GM12892 (cell line): ENCODE measurements at places on chromosomes 11 and 22.

- DNase-seq = peak; percentile 80
Measured at GRCh38 chr11:65524741-65525545, at the start of gene SCYL1. SCYL1 (plus strand) TSS chr11:65525083; CDS start chr11:65525154, 71 bp downstream.

DNA sequence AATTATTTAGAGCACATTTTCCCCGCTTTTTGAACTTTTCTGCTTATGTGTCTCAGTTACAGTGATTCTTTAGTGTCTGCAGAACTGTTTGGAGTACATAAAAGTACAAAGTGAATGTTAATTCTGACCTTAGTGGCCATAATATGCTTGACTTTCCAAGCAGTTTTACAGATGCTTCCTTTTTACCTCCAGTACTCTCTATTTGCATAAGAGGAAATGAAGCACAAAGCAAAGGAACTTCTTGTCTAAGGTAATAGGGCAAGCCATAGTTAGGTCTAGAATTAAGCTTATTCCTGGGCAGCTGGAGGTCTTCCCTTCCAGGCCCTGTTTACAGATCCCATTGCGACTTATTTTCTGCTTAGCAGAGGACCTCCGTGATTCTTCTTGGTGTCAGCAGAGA is 3.6 kb downstream of the GTPBP1 start:
- no peak for DNase-seq

DNA sequence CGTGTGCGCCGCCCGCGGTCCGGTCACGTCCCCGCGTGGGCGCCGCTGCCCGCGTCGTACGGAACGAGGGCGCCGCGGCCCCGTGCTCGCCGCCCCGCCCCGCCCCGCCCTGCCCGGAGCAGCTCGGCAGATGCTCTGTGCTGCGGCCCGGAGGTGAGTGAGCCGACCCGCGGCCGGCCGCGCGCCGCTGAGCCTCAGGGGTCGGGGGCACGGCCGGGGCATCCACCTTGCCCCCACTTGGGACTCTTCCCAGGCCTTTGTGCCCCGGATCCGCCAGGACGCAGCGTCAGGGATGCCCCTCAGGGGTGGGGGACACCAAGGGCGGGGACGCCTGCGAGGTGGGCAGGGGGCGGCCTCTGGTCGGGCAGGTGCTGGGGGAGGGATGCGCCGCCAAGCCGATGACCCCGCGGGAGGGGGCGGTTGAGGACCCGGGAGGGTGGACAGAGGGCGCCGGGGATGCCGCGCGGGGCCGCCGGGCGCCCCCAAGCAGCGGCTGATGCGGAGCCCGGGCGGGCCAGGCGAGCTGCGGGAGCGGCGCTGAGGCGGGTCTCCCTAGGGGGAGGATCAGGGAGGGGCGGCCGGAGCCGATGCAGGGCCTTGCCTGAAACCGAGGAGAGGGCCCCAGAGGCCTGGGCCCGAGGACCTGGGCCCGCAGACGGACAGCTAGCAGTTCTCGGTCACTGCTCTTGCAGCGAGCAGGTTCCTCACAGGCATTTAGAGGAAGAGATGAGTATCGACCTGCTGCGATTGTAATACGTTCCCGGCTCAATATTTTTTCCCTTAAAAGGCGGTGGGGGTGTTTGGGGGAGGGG is at the start of gene GNAZ:
GNAZ (plus strand) TSS at position 102 of the 812 bp plus-strand sequence. CDS start 25,177 bp downstream, outside the sequence.
- DNase-seq = no peak

GRCh38 chr11:124732230-124732629 is 7.5 kb upstream of the NRGN start:
- DNase-seq = no peak

DNA sequence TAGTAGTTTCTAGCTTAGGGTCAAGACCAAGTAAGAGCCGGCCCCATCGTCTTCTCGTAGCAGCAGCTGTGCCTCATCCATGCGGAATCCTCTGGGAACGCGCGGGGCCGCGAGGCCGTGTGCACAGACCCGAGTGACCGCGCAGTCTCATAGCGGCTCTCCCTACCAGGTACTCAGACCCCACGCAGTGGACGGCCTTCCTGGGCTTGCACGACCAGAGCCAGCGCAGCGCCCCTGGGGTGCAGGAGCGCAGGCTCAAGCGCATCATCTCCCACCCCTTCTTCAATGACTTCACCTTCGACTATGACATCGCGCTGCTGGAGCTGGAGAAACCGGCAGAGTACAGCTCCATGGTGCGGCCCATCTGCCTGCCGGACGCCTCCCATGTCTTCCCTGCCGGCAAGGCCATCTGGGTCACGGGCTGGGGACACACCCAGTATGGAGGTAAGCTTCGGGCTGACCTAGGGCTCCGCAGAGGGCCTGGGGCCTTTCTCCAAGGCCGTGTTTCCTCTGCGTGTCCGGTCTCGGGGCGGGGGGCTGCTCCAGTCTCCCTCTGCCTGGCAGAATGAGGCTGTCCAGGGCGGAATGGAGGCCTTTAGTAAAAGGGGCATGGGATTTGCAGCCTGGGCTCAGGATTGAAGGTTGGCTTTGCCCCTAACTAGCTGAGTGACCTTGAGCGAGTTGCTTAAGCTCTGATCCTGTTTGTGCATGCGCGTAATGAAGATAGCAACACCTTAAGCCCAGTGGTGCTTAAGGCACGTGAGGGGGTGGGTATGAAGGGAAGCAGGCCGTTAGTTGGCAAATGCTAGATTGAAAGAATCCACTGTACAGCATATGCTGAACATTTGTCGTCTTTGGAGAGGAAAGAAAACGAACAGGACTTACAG is 48.9 kb downstream of the ST14 start:
- no peak for DNase-seq

- DNase-seq = peak; percentile 89
Measured at GRCh38 chr11:47394322-47395222, 13.8 kb upstream of the SLC39A13 start.

DNA sequence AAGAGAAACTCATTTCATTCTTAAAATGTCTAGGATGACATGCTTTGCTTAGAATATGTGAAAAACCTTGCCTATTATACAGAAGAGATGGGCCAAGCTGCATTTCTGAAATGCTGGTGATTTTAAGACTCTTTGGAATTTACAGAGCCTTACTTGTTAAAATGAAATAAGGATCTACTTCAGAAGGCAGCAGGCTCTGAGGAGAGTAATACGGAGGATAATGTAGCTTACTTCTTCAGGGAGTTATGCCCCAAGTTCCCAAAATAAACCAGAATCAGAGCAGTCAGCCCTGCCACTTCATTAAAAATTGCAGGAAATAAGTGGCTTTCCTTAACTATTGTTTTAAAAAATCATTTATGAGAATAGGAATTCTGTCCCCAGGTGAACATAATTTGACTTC is 1000.3 kb upstream of the RAG2 start:
- no peak for DNase-seq

DNA sequence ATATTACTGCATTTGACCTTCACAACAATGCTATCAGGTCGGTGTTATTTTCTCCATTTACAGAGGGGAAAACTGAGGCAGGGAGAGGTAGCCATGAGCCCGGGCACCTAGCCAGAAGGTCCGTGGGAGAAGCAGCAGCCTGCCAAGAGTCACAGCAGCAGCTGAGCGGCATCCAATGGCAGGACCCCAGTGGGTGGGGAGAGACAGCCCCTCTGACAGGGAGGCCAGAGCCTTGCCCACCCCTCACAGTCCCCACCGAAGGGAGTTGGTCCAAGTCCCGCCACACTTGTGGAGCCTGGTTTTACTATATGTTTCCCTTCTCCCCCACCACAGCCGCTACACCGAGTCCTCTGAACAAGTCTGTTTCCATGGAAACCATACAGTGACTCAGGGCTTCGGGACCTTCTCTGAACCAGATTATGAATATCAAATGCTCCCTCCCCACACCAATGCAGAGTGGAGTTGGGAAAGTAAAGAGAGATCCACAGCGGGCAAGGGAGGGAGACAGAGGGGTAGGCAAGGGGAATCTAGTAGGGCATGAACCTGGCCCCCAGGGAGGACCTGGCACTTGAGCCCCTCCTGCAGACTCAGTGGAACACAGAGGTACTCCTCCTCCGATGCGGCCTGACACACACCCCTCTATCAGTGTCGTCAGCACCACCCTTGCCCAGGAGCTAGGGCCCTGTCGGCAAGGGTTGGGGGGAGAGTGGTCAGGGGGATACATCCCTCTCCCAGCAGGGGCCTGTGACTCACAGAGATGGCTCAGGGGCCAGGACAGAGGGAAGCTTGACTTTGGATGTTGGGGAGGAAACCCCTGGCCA is 2.5 kb downstream of the CHST1 start:
- DNase-seq = no peak

DNA sequence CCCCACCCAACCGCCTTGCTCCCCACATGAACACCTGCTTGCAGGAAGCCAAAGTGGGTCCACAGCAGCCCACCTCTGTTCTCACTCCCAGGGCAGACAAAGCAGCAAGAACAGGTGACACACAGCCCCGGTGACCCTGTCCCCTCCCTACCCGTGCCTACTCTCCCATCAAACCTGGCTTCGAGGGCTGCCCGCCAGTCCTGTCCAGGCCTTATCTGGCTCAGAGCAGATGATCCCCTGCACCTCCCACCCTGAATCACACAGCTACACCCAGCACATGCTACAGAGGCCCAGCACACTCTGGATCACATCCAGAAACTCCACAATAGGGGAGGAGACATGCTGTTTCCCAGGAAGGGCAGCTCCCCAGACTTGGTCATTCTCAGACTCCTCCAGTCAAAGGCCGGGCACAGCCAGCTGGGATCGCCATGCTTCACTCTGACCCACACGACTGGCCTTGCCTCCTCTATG is 6.2 kb upstream of the RGL4 start:
- no peak for DNase-seq

DNA sequence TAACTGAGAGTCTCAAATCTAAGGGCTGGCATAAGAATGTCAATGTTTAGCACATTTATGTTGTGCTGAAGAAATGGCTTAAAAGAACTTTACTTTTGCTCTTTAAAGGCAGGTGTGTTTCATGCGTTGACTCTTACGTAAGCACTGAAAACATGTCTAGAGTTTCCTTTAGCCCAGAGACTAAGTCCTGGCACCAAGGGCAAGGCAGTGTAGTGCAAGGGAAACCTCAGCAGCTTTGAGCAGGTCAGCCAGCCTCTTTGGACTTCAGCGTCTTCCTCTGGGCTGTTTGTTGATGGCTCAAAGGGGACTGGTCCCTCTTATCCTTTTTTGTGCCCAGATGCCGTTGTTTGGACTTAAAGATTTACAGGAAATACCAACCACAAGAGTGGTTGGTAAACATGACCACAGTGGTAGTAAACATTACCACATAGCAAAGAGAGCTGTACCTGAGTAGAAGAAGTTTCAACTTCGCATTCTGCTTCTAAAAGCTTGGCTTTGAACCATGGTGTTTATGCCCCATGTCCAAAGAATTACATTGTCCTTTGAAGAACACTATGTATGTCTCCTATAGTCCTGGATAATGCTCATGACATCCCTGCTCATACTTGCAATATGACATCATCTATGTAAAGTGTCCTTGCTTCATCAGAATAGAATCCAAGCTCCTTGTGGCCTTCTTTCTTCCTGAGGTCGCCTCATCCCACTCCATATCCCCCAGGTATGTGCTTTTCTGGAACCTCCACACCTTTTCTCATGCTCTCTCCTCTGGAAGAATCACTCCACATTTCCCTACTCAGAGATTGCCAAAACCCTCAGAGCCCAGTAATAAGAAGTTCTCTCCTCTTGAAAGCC is 23.5 kb downstream of the TENM4 start:
- no peak for DNase-seq

DNA sequence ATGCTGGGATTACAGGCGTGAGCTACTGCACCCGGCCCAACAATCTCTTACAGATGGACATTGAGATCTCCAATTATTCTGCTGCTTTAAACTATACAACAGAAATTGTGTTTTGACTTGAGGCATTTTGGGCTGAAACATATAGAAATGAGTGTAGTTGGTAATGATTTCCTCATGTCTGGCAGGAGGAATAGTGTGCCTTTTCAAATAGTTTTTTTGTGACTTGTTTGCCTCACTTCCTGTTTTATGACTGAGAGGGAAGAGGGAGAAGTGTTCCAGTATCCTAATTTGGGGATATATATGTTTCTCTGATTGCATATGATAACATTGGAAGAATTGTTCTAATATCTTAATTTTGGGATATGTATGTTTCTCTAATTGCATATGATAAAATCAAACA is 40.2 kb downstream of the EP300 start:
- DNase-seq = no peak

- no peak for DNase-seq
Measured at GRCh38 chr11:121439337-121439736, 12.8 kb upstream of the SORL1 start.

- DNase-seq = no peak
Measured at GRCh38 chr22:27971926-27972325, 52.9 kb upstream of the PITPNB start.

DNA sequence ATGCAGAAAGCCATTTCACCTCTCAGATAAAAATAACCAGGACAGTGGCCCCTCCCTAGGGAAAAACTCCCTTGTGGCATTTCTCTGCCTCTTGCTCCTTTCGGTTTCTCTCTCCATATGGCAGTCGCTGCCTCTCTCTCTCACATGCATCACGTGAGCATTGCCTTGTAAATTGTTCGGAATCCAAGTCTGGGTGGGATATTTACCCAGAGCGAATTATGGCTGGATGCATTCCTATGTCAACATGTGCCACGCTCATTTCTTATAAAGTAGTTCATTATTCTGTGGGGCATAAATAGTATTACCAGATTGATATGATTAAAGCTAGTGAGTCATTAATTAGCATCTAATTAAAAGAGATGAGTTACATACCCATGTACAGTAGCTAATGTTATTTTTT is 392.9 kb downstream of the INSC start:
- no peak for DNase-seq

- no peak for DNase-seq
Measured at GRCh38 chr11:121596195-121597155, 143.7 kb upstream of the SORL1-AS1 start.

DNA sequence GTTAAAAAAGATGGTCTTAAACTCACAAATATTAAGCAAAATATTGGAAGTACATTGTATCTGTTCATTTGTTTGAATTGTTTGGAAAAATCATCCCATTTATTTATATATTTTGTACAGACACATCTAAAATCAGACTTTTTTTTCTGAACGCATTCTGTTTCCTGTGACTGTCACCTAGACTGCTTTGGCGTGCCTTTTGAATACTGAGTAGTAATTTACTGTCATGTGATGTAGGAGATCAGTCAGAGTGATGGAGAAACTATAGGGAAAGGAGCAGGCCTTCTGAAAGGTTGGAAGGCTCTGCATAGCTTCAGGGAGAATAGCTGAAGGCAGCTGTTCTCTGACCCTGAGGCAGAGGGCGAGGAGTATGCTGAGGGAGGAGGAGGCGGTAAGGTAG is 452.0 kb upstream of the ARHGAP42 start:
- no peak for DNase-seq

- DNase-seq = no peak
Measured at GRCh38 chr11:86129740-86130540, 61.1 kb upstream of the PICALM start.

- no peak for DNase-seq
Measured at GRCh38 chr11:123573286-123573685, 81.1 kb downstream of the SCN3B start.

GRCh38 chr11:34161812-34162492 is 56.5 kb downstream of the NAT10 start:
- no peak for DNase-seq
